ENCODE measurements at places on chromosomes 11 and 22.

- no peak for DNase-seq
Measured at GRCh38 chr11:76026281-76026680, 180.0 kb downstream of the WNT11 start.

DNA sequence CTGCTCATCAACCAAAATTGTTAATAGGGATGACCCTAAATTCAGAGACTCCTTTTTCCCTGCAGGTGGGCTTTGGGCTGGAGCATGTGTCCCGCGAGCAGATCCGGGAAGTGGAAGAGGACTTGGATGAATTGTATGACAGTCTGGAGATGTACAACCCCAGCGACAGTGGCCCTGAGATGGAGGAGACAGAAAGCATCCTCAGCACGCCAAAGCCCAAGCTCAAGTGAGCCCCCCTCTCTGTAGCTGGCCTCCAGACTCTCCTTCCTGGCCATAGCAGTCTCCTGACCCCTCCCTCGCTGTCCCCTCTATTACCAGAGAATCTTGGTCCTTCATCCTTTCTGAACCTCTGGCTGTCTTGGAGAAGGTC lies 47.9 kb upstream of the RAB1B start:
- DNase-seq: no peak

DNA sequence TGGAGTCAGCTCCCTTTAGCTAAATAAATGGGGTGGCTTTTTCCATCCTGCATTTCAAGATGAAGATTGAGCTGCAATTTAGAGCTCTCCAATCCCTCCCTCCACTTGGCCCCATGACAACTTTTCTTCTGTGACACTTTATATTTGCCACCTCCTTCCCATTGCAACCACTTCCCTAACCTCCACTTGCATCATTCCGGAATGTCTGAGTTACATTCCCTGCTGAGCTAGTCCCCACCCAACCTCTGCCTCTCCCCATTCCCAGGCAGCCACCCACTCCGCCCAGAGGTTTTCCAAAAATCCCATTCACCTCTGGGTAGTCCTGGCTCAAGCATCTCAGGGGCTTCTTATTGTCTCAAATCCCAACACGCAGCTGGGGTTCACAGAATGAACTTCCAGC lies 24.7 kb downstream of the PC start:
- DNase-seq: no peak

DNA sequence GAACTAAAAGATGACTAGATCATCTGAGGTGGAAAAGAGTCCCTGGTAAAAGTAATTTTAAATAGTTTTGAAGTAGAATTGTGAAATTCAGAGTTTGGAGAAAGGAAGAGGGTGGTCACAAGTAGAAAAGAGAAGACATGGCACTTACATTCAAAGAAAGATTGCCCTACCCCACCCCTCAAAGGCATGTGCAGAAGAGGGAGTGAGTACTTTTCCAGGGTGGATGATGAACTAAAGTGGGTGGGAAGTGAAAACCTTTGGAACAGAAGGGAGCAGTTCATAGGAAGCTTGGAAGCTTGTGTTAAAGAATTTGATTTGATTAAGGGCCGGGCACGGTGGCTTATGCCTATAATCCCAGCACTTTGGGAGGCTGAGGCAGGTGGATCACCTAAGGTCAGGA lies 23.6 kb downstream of the SREBF2 start:
- DNase-seq: no peak

GRCh38 chr22:38861170-38861876 lies 10.7 kb downstream of the CBX6 start:
- no peak for DNase-seq

DNA sequence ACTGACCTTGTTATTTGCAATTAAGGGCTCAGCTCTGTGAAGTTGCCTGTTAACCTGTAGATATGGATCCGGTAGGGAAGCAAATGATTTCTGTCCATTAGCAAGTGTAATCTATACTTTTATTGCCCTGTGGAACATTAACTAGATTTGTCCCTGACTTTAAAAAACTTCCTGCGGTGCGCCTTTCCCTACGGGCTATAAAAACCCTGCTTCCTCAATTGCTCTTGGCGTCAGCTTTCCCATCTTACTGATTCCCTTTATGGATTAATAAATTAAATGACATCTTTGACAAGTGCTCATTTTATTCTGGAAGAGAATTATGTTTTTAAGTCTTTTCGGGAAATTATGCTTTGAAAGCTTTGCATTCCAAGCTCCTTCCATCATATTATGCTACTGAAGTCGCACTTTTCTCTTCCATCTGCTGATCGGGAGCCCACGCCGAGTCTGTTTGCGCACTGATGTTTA lies 18.3 kb upstream of the CLMP start:
- no peak for DNase-seq

DNA sequence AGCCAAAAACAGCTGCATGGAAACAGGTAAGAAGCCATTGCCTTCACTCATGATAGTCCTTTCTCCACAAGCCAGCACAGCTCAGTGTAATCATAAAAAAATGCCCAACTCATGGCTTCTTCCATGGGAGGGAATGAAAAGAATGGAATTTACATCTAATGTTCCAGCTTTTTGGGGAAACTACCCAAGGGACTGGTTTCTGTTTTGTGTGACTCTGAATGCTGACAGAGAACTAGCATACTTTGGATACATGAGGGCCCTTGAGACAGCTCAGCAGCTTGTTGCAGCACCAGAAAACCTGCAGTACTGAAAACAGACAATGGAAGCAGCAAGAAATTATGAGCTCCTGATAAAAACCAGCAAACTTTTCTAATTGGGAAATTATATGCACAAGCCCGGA lies 24.2 kb upstream of the HORMAD2 start:
- no peak for DNase-seq

DNA sequence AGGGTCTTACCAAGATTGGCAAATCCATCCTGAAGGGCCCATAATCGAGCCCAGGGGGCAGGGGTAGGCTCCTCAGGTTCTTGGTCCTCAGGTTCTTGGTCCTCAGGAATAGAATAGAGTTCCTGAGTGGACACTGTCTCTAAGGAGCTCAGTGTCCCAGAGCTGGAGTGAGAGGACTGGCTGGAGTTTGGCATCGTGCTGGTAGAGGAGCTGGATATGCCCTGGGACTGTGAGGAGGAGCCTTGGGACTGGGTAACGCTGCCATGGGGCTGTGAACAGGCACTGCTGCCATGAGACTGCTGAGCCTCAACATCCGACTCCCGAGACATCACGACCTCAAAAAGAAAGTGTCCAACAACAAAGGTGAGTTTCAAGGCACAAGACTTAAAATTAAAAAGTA lies 7.2 kb downstream of the CHEK2 start:
- DNase-seq: no peak

GRCh38 chr11:86869531-86869930 lies 69.2 kb downstream of the PRSS23 start:
- DNase-seq: no peak

DNA sequence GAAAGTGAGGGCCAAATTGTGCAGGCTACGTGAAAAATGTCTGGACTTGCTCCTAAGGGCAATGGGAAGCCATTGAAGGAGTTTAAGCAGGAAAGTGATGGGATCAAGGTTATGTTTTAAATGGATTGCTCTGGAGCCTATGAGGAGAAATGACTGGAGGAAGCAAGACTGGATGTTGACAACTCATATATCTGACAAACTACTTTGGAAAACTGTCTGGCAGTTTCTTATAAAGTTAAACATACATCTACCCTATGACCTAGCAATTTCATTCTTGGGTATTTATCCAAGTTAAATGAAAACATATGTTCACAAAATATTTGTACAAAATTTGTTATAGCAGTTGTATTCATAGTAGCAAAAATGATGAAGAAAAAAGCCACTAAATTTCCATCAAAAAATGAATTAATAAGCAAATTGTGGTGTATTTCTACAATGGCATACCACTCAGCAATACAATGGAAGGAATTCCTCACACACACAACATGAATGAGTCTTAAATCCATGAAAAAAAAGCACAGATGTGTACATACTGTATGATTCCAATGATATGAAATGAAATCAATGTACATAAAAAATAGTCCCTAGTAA lies 24.1 kb downstream of the FZD4 start:
- no peak for DNase-seq

DNA sequence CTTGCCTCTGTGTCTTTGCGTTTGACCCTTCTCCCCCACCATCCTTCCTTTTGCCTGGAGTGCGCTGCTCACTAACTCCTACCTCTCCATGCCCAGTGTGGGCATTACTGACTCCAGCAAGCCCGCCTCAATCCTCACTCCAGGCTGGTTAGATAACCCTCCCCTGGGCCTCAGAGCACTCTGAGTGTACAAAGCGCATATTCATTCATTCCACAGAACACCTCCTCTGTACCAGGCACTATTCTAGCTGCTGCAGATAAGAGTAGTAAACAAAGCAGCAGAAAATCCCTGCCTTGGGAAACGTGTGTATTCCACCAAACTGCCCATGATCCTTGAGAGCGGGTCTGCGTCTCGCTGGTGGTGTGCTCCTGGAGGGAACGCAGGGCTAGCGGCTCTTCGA lies 3.2 kb downstream of the SLC22A8 start:
- no peak for DNase-seq

DNA sequence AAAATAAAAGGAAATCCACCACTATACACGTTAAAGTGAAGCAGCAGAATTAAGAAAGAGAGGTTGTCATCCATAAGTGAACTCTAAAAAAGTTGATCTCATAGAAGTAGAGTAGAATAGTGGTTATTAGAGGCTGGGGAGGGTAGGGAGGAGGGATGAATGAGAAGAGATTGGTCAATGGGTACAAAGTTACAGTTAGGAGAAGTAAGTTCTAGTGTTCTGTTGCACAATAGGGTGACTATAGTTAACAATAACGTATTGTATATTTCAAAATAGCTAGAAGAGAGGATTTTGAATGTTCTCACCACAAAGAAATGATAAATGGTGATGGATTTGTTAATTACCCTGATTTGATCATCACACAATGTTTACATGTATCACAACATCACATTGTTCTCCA lies 72.0 kb downstream of the CD82 start:
- DNase-seq: no peak

DNA sequence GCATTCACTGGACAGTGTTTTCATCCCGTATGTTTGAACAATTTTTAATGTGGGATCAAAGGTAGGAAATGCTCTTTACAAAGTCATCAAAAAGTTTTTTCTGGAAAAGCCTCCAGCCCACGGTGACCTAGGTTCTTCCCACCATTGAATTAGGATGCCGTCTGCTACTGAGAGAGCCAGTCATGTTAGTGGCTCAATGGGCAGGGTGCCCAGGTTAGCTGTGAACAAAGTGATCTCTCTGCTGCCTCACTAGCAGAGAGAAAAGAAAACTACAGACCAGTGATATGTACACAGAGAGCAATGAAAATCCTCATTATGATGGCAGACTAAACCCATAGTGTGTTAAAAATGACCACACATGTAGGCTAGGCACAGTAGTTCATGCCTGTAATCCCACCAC lies 32.4 kb downstream of the KCNQ1 start:
- no peak for DNase-seq

- DNase-seq: no peak
Measured at GRCh38 chr11:74248469-74248868, 63.0 kb downstream of the P4HA3 start.

DNA sequence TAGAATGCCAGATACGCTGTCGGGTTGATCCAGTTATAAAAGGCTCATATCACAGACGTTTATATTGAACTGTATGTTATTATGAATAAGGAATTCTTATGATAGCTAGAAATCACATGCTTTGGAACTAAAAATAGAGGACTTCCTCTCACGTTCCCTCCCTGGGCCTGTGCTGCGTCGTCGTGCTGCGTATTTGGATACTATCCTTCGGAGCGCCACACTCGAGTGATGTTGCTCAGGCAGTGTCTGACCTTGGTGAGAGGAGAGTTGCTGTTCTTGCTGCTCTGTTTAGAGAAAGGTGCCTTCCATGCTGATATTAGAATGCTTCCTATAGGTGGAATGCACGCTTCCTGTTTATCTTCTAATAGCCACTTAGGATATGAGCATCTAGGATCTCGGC lies 20.2 kb upstream of the ST14 start:
- no peak for DNase-seq

DNA sequence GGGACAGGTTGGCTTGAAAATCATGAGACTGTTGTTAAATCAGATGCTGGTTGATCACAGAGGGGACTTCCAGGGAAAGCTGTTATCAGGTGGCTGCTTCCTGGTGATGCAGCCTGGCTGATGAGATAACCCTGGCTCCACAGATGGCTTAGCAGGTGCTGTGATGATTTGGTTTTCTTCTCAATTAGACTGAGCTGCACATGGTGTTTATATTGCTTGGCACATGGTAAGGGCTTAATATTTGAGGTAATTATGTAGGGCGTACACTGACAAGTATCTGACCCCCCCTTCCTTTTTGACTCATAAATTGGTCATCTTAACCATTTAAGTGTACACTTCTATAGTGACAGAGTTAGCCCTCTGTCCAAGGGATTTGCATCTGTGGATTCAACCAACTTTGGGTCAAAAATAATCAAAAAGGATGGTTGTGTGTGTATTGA lies 7.0 kb downstream of the RPS3 start:
- no peak for DNase-seq

DNA sequence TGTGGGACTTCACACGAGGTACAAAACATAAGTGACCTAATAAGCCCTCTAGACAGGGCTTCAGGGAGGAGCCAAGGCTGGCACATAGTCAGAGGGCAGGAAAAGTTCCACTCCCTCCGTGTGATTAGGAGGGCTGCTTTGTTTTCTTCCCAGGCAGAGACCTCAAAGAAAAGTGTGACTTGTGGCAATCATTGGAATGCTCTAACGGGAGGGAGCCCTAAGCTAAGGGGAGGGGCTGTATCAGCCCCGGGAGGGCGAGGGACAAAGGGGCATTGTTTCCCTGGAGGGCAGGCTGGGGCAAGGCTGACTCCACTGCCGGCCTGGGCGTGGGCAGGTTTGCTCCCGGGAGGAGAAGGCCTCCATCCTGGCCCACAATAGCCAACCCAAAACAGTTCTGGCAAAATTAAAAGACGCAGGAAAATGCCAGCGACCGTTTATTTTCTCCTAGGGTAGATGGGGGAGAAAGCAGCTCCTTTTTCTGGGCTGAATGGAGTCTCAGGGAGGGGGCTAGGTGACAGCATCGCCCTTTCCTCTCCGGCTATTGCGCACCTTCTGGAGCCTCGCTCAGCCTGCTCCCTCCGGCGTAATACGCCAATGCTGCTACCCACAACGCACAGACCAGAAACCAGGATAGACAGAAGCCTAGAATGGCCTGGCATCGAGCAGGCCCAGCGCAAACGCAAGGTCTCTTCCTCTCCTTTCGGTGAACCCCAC lies 60.2 kb downstream of the ENDOD1 start:
- DNase-seq: no peak

GRCh38 chr11:86068138-86068871 lies 579 bp downstream of the PICALM start:
- DNase-seq: peak; percentile 47

All from activated CD4-positive, alpha-beta T cell treated with anti-CD3 and anti-CD28 coated beads, Interleukin-2, Interleukin-4, amounts not matched to agents 100 ng/mL and 50 ng/mL, durations not matched to agents 16 hours and 8 hours (primary cell).